ENCODE measurements at places on chromosomes 16 and 17.

- no peak for DNase-seq
Observed at GRCh38 chr17:3923466-3924190, 7.4 kb upstream of the P2RX1 start.

DNA sequence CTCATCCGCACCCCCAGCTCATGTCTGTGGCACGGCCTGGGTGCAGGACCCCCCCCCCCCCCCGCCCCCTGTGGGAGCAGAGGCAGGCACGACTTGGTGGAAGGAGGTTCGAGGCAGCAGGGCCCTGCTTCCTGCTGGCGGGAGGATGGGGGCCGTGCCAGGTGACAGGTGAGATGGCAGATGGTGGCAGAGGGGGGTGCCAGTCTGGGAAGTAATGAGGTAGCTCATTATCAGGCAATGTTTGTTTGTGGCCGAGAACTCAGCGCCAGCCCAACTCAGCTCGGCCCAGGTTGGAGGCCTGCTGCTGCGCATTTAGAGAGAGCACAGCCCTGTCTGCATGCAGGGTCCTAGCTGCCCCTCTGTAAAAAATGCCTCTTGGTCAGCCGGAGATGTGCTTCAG lies 40.1 kb upstream of the JPH3 start:
- no peak for DNase-seq

DNA sequence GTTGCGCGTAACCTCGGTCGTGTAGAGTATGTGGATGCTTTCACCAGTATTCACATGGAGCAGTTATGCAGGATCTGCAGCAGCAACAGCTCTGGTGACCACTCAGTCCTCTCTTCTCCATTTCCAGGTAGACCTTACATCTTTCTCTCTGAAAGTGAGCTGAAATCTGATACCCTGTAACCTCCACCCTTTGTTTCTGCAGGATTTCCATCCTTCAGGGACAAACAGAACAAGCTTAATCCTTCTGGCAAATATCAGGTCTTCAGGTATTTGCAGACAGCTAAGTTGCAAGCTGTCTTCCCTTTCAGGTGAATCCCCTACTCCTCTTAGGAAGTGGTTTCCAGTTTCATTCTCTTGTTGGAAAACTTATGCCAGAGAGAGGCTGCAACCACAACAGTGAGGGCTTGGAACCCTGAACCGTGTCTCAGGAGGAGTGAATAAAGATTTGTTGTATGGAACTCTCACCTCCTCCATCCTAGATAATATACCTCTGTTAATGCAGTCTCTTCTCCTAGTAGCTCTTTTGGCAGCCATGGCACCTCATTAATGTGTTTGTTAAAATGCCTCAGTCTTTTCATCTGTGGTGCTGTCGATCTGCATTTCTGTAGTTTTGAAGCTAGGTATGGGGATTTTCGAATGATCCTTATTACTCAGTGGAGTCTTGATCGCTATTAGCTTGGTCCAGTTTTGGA lies 172.5 kb downstream of the PRKCA start:
- DNase-seq, result no peak

DNA sequence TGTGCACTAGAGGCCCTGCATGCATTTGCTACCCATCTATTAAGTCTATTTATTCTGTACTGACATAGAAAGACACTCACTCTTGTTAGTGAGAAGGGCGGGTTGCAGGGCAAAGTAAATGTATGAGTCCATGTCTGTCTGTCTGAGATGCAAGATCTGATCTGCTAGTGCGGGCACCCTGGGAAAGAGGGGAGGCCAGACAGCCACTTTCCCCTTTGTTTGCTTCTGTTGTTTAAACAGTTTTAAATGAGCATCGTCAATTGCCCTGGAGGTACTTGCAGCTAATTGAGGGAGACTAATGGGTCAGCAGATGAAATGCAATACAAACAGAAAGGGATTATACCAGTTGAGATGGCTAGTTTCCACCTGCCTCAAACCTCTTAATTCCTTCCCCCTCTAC lies 24.9 kb downstream of the SCNN1G start:
- DNase-seq, result no peak

All from CD4-positive, alpha-beta T cell treated with Interleukin-17A for 4 hours (primary cell).